ENCODE measurements at places on chromosomes 7 and 10.
A peak's percentile ranks its signal among the peaks of the same experiment; 100 is the strongest.

DNA sequence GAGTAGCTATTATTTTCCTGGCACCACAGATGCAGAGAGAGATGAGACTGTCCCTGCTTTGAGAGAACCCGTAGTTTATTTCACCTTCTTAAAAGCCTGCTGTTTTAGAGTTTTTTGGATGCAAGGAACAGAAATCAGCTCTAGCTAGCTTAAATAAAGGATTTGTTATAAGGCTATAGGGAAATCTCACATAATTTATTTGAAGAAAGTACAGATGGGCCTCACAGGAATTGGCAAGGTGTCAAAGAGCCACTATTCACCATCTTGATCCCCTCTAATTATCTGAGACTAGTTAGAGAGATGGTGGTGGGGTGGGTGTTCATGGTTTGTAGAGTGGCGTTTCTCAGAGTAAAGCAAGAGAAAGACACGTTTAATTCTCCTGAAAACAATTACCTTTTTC, 7.3 kb downstream of the KMT2E start:
- no peak for DNase-seq

DNA sequence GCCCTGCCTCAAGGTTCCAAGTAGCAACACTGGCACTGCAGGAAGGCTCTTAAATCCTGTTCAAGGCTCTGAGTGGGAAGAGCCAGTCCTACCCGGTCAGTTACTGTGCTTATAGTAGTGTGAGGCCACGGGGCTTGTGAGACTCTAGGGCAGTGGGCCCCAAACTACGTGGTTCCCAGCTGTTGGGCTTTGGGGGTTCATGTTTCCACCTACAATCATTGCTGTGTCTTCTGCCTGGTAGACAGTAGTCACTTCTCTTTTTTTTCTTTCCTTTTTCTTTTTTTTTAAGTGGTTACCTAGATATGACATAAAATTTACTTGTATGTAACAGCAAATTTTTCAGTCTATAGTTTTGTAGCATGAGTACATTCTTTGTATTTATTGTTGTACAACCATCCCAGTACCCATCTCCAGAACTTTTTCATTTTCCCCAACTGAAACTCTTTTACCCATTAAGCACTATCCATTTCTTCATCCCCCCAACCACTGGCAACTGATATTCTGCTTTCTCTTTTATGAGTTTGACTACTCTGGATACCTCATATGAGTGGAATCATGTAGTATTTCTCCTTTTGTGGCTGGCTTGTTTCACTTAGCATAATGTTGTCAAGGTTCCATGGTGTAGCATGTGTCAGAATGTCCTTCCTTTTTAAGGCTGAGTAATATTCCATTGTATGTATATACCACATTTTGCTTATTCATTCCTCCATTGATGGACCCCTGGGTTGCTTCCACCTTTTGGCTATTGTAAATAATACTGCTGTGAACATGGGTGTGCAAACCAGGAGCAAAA, 7.7 kb downstream of the UBTD1 start:
- DNase-seq: no peak

DNA sequence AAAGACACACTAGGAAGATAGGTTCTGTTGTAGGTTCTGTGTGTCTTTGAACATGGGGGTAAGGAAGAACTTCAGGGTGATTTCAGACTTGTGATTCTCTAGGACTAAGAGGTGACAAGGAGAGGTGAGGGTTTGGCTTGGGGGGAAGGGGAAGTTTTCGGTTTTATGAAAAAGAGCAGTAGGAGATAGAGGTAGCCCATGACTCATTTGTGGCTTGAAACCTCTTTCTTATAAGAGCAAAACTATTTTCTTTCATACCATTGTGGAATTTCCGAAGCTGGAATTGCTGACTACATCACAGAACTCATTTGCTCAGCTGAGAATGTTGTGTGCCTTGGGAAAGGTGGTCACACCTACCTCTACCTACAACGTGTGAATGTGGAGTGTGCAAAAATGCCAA, 39.6 kb upstream of the IKZF1 start:
- peak; percentile 55 for DNase-seq

- DNase-seq: no peak
These were observed 317.2 kb downstream of the PHF14 start for GRCh38 chr7:11290863-11291262.

GRCh38 chr7:38682606-38683005, 51.4 kb upstream of the AMPH start:
- no peak for DNase-seq

DNA sequence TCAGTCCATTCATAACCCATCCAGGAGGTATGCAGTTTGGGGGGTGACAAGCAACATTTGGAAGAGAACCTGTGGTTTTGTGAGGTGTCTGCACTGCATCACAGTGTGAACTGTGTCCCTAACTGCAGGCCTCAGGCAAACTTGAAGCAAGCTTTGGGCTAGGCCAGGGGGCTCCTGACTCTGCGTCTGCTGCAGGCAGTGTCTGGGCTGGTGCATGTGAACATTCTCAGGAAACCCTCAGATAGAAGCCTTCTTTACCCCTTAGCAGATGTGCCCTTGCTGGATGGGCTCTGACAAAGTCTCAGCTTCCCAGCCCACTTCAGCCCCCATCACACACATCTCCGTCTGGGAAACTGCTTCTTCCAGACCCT, 61.0 kb downstream of the VIPR2 start:
- DNase-seq: no peak

DNA sequence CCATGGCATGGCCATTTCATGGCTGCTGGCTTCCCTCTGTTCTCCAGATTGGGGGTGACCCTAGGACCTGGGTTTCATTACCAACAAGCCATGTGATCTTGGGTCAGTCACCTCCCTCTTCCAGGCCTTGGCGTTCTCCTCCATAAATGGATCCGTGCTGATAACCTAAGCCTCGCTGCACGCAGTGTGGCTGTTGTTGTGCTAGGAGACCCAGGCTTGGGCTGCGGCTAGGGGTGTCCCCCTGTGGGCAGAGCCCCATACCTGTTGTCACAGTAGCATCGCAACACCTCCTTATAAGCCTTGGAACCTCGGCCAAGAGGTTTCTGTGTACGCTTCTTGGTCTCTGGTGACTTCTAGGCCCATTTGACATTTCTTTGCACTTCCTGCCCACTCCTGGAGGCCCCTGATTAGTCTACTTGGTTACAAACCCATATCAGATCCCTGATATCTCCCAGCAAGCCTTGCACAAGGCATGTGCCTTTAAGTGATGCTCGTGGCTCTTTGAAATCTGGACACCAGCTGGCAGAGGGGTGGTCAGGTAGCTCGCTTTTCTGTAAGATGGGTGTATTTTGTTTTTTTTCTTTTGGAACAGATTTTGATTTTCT, 23.6 kb downstream of the ZMIZ1 start:
- no peak for DNase-seq

DNA sequence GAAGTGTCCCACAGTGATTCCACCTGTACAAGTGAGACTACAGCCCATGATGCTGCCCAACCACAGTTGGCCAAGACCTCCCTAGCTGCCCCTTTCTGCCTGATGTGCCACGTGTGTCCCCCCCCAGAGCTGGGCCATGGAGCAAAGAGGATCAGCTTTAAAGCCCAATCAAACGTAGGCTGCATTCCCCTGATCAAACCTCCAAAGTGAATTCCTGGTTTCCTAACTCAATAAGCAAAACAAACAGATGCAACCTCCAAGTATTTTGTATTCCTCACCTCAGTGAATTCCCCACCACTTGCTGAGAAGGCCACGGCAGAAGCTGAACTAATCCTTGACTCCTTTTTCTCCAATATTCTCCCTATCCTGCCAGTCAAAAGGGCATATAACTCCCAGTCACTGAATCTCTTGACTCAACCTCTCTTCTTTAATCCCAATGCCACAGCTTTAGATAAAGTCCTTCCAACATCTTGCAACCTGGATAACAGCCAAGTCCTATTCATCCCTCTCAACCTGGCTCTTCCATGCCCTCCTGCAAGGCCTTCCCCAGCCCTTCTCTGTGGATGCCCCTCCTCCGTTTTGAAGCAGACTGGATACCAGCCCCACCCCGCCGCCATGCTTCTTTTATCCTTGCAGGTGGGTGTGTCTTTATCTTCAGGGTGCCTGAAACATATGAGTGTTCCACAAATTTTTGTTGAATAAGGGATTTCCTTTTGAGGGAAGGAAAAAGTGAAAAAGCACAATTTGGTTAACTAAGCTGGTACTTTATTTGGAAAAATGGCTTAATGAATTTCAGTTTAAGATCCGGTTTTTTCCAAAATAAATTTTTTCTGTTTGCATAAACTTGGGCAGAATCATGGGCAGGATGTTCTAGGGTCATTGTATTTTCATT, 285.2 kb upstream of the MKLN1 start:
- DNase-seq: no peak

DNA sequence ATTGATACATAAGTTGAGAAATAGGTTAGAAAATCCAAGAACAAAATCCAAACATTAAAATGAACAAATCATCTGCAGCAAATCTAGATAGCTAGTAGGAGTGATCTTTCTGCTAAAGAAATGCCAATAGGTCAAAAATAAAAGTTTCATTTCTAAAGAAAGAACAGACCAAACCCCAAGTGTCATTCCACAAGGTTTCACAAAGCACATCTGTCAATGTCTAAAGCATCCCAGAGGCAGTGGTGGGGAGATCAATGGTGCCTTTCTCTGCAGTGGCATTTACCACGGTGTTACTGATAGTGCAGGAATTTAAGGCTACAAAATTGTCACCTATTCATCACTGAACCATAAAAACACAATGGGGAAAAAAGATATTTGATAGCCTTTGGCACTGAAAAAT, 147.9 kb downstream of the PARD3 start:
- no peak for DNase-seq
